ENCODE measurements at places on chromosomes 11 and 22. TPM values are rescaled to one million over a fixed set of nuclear protein-coding genes. Genes with fewer than 3 reads are reported as not detected.

DNA sequence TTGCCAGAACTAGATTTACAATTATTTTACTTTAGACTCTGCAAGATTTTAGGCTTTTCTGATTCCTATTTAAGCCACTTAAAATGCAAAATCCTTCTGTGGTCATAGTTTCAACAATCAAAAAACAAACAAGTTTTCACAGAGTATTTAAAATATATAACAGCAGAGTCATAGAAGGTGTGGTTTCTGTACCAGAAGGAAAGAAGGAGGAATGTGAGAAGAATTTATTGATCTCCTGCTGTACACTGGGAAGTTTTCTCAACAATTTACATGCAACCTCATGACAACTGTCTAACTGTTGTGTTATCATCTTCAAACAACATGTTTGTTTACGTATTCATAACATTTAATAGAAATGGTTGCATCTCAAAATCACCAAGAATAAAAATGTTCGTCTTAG lies 102.3 kb upstream of the CEP126 start:
- no peak overlapping the region for H3K27ac ChIP-seq
- no peak overlapping the region for H3K4me3 ChIP-seq

DNA sequence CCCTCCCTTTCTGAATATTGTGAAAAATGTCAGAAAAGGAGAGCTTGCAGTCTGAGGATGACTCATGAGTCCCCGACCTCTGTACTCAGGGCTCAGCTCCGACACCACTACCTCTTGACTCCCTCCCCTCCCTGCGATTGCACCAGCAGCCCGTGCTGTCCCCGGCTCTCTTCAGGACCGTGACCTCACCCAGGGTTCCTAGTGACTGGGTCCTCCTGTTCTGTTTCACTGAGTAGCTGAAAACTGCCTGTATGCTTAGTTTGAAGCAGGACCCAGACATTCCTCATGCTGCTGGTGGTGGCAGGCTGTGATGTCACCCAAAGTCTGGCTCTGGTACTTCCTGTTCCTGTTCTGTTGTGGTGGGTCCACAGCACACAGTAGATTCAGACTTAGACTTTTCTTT lies 11.7 kb downstream of the PHRF1 start:
- no peak overlapping the region for H3K27ac ChIP-seq
- no peaks in the 10 kb centered on the region for H3K4me1 ChIP-seq
- no peak overlapping the region for H3K4me3 ChIP-seq
- DNase-seq, result no peak

Gene NELL1
- not detected for total RNA-seq

GRCh38 chr11:108961095-108961494 lies 296.2 kb downstream of the DDX10 start:
- no peaks in the 10 kb centered on the region for H3K4me1 ChIP-seq
- no peaks in the 10 kb centered on the region for H3K27me3 ChIP-seq
- H3K36me3 ChIP-seq, result no peaks in the 10 kb centered on the region
- no peak for DNase-seq

GRCh38 chr11:10376061-10376460 lies 71.2 kb downstream of the ADM start:
- H3K4me1 ChIP-seq, result no peaks in the 10 kb centered on the region
- H3K36me3 ChIP-seq, result no peaks in the 10 kb centered on the region
- no peak overlapping the region for H3K4me3 ChIP-seq

Gene GRAP2
- total RNA-seq, result 0.97 TPM

DNA sequence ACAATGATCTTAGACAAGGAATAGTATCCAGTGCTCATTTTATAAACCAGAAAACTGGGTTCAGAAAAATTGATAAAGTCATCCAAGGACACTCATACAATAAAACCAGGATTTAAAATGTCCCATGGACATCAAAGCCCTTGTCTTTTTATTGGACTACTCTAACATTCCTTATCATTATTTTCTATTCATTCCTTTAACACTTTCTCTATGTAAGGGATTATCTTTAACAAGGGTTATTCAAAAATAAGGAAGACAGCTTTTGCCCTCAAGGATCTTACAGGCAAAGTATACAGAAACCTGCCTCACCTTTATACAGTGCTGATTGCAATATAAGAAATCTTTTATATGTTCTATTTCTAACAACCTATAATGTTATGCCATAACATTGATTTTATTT lies 790.8 kb downstream of the DLG2 start:
- H3K36me3 ChIP-seq, result no peaks in the 10 kb centered on the region
- no peaks in the 10 kb centered on the region for H3K27me3 ChIP-seq
- no peak overlapping the region for H3K4me3 ChIP-seq
- H3K27ac ChIP-seq, result no peak overlapping the region
- no peaks in the 10 kb centered on the region for H3K4me1 ChIP-seq
- no peak for DNase-seq
